GM12864 (cell line): ENCODE measurements at places on chromosomes 1 and 21.

DNA sequence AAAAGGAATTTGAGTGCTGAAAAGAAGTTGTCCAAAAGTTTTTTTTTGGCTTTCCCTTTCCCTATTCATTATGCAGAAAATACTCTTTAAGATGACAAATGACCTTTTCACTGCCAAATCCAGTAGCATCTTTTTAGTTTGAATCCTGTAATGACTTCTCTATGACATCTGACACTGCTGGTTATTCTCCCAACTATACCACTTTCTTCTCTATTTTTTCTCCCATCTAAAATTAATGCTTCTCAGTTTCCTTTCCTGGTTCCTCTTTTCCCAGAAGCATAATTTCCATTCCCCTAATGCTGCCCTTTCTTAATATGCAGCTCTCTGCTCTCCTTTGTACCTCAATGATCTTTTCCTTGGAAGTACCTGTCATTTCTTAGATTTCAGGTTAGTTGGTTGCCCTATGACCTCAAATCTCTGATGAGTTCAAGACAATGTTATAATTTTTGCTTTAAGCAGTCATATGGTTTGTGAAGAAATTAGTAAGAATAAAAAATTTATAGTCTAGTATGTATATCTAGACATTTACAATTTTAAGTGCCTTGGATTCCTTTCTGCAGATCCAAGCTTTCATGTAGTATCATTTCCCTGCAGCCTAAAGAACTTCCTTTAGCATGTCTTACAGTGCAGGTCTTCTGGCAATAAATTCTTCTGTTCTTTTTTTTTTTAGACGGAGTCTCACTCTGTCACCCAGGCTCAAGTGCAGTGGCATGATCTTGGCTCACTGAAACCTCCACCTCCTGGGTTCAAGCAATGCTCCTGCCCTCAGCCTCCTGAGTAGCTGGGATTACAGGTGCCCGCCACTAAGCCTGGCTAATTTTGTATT lies 150.8 kb downstream of the CDC42BPA start:
- DNase-seq, result no peak

- no peak for DNase-seq
Observed at GRCh38 chr1:24704411-24705259, 40.6 kb upstream of the CLIC4 start.

GRCh38 chr1:183417772-183418491 lies at the start of gene NMNAT2:
NMNAT2 (minus strand) TSS chr1:183418380; CDS start chr1:183418267, 113 bp downstream.
- DNase-seq, result no peak

DNA sequence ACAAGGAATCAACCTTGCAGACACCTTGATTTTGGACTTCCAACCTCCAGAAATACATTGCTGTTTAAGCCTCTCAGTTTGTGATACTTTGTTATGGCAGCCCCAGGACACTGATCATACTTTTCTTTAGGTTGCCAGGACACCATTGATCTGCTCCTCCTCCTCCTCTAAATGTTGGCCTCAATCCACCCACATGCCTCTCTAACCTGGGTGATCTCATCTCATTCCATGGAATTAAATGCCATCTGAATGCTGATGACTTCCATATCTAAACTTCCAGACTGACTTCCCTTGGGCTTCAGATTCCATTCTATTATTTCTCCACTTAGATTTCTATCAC lies 7.4 kb upstream of the PPP1R15B start:
- no peak for DNase-seq

DNA sequence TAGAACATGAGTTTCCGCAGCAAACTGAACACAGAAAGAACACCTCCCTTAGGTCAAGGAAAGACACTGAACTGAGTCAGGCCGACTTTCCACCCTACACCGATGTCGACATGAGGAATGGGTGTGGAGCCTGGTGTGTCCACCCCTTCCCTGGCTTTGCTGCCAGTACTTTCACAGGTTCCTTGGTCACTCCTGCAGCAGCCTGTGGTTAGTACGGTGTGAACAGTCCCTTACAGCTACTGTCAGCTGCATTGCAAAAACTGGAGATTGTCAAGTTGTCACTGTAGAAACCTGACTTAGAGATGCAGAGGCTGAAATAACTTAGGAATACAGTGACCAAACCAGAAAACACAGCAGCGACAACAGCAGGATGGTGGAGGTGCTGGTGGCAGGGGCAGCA lies 7.1 kb downstream of the PGLYRP3 start:
- no peak for DNase-seq

GRCh38 chr1:18283601-18284385 lies 176.2 kb downstream of the IGSF21 start:
- peak; percentile 47 for DNase-seq

DNA sequence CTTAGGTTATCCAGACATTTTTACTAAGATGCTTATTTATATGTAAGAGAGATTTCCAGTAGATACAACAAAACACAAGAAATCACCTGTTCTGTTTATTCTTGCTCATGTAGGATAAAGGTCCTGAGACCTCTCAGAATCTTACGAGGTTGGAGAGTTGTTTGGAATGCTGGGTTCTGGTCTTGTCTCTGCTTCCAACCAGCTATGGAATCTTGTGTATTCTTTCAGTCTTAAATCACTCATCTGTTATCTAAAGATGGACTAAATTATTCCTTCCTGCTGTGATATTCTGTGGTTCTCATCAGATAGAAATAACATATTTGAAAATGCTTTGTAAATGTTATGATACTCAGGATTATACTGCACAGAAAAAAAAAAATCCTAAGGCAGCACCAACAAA lies 21.3 kb downstream of the GNAT2 start:
- DNase-seq, result no peak

DNA sequence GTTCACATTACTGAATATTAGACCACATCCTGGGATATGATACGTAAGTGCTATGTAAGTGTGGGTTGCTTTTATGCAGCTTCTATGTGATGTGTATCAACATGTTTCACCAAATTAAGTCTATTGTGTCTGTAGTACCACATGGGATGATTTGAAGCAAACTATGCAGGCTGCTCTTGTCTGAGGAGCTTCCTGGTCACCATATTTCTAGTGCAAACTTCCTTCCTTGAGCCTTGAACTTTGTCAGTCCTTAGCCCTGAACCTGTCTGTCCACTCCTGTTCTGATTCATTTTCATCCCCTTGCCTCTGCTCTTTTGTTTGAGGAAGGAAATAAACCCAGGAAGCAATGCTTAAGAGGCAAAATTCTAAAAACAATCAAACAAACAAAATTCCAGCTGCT lies 117.5 kb upstream of the VANGL1 start:
- no peak for DNase-seq

GRCh38 chr1:201085902-201086735 lies 26.1 kb downstream of the CACNA1S start:
- no peak for DNase-seq

- DNase-seq, result no peak
Observed at GRCh38 chr1:4019606-4020331, 119.7 kb upstream of the C1orf174 start.

DNA sequence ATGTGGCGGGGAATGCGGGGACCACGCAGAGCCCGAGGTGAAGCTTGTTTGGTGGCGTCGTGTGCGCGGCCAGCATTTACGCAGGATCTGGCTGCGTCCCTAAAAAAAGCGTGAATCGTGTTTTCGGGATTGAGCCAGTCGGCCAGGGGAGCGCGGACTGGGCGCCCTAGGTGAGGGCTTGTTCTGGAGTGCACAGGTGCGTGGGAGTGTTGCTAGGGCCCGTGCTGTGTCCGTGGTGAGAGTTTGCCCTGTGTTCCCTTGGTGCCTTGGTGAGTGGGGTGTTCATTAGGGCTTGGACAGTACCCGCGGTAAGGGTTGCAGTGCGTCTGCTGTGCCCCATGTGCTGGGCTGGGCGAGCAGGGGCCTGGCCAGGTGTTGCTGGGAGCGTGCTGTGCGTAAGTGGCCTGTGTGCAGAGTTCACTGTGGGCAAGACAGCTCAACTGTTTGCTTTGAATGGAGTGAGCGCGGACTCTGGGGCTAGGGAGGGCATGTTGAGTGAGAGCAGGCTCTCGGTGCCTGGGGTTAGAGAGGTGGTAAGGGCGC lies 673 bp downstream of the CD46 start:
- DNase-seq, result no peak

DNA sequence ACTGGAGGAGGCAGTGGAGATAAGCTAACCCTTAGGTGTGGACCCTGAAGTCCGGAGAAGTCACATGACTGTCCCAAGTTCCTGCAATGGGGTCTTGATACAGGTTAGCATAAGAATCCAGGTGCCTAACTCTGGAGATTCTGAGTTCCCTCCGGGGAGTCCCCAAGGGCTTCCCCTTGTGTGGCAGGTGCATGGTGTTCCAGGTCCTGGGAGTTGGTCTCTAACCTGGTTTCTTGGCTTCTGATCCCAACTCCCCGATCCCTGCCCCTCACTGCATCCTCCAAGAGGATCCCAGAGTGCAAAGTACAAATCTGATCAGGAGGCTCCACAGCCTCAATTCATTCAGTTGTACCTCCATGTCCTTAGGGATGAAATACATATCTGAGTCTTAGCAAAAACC lies 9.3 kb upstream of the C8A start:
- DNase-seq, result no peak

GRCh38 chr1:33392639-33393038 lies 38.3 kb downstream of the PHC2 start:
- no peak for DNase-seq

GRCh38 chr1:168340781-168341482 lies 60.3 kb downstream of the TBX19 start:
- DNase-seq, result no peak

DNA sequence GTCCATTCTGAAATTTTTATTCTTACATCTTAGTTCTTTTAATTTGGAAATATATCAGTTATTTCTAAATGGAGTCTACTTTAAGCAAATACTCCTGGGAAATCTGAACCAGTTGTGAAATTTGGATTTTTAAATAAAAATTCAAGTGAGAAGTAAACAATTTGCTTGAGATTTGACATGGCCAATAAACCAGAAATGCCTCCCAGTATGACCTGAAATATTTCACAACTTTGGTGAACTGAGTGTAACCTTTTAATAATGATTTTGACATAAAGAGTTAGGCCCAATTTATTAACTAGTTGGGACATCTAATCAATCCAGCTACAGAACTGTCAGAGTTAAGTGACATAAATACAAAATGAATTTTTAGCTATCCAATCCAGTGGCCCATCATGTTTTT lies 192.0 kb downstream of the ZC3H11B start:
- no peak for DNase-seq

DNA sequence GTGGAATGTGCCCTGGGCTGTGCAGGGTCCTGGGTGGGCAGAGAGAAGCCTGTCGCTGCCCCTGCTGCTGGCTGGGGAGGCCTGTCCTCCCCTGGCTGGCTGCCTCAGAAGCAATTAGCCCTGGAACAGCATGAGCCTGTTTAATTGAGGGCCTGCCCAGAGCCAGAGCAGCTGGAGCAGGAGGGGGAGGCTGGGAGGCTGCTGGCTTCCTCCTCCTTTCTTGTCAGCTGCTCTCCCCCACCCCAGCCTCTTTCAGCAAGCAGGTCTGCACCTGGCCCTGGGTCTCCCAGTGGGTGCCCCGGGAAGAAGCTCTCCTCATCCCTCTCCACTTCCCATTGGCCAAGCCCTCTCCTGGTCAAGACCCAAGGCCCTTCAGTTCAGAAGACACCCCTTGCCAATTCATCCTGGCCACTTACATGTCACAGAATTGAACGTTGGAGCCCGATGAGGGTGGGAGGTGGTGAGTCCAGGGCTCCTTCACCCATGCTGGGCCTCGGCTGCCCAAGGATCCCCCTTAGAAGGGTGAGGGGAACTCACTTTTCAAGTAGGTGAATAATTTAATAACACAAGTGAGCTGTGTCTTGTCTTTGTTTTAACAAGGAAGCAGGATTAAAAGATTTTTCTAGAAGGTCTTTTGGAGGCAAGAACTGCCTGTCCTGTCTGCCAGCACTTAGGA lies 13.2 kb downstream of the AMPD2 start:
- DNase-seq, result no peak

DNA sequence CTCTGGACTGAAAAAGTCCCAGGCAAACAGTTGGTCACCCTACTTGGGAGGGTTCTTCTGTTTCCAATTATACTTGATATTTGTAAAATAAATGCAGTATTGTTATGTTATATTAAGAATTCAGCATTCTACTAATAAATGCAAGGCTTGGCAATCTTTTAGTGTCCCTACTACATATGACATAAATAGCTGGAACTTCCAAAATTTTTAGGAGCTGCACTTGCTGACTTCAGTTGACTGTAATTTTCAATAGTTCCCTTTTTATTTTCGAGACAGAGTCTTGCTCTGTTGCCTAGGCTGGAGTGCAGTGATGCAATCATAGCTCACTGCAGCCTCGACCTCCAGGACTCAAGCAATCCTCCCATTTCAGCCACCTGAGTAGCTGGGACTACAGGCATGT lies 20.0 kb downstream of the FOXD3 start:
- DNase-seq, result no peak

GRCh38 chr1:234725177-234726132 lies 115.5 kb upstream of the IRF2BP2 start:
- DNase-seq, result no peak

- no peak for DNase-seq
Observed at GRCh38 chr1:227828786-227829185, 13.3 kb downstream of the PRSS38 start.

DNA sequence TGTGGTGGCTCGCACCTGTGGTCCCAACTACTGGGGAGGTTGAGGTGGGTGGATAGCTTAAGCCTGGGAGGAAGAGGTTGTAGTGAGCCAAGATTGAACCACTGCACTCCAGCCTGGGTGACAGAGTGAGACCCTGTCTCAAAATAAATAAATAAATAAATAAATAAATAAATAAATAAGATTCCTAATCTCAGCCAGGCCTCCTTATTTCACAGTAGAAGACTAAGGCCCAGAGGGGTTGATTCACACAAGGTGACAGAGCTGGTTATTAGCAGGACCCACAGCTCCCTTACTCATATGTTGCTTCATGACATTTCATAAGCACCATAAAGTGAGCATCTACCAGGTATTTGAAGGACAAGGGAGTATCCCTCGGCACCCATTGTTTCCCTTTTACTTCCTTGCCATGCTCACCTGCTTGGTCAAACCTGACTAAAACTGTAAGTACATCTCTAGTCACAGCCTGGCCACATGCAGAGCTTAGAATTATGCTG lies 32.7 kb downstream of the ALG14 start:
- no peak for DNase-seq

GRCh38 chr1:23566304-23566703 lies 7.0 kb upstream of the ID3 start:
- no peak for DNase-seq

- DNase-seq, result no peak
Observed at GRCh38 chr1:3141836-3142235, 72.8 kb downstream of the PRDM16 start.

DNA sequence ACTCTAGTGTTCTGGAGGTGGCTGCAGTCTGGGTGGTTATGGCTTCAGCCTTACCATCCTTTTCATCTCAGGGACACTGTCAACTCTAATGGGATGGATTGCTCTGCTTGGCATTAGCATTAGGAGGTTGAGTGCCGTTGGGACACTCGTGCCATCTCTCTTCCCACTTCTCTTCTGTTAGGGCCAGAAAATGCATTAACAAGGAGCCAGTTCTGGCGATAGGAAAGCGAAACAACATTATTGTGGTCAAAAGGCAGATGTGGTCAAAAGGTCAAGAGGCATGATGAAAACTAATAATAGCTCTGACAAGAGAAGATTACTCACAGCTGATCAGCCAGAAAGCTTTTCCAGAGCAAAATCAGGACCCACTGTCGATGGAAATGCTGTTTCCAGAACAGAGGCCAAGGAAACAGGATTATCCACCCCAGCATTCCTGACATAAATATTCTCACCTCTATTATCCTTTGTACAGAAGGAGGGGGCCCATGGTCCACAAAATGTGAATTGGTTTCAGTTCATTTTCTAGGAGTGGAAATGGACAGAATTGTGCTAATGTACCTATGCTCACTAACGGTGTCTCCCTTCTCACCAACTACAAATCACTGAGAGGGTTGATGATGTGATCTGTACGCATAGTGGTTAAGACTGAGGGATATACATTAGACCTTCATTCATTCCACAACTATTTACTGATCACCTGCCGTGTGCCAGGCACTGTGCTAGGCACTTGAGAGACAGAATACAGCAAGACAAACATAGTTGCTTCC lies 72.0 kb downstream of the ST6GALNAC5 start:
- no peak for DNase-seq
